ENCODE measurements at places on chromosomes 7 and 10.

- no peak for DNase-seq
Measured at GRCh38 chr10:79335470-79336235, 11.6 kb upstream of the PPIF start.

DNA sequence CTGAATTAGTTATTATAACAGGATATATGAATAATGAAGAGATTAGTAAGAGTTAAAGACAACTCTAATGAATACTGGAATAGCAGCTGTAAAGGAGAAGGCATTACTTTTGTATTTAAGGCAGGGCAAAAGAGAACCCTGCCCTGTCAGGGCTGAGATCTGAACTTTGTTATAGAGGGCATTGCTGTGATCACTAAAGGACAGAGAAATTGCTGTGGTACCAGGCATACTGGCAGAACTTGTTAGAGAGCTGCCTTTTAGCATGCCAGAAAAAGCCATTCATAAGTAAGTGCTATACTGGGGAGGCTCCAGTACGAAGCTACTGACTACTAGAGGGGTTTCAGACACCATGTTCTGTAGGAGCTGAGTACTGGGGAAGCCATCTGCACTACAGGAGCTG lies 481.8 kb downstream of the SEMA3D start:
- DNase-seq, result no peak

DNA sequence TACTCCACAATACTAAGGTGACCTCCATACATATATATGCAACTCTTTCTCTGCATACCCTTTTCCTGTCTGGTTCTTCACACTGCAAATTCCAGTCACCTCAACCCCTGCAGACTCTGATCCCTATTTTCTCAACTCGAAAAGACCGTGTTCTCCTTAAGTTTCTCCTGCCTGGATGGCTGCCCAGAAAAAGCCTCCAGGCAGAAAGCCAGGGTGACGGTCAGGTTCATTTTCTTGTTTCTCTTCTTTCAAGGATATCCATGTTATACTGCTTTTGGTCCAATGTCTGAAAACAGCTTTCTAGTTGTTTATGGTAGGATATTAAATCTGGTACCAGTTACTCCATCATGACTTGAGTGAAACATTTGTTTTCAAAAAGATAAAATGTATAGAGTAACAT lies 267.8 kb upstream of the MYO3A start:
- DNase-seq, result no peak

GRCh38 chr10:119211625-119212441 lies 4.5 kb downstream of the GRK5 start:
- DNase-seq, result no peak

DNA sequence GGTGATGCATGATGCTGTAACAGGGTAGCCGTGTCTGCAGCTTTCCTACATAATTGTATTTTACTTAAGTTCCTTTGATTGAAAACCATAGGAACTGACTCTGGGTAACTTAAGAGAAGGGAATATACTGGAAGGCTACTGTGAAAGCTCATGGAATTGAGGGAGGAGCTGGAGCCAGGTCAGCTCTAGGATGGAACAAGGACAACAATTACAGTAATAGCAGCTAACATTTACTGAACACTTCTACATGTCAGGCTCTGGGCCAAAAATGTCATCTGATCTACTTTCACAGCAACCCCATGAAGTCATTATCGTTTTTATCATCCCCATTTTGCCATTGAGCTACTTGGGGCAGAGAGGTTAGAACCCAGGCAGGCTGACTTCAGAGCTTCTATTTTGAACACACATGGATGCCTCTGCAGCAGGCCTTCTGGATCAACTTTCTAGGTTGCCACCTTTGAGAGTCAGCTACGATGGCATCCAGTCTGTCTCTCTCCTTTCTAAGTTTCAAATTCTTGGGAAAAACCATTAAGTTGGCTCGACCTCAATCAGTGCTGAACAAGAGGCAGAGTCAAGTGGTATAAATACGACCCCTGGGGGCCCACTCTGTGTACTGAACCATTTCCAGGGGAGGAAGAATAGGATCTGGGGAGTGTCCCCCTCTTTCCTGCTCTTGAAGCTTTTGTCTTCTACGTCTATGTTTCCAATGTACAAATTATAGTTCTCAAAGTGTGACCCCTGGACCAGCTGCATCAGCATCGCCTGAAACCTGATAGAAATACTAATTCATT lies 272.3 kb upstream of the PLPP4 start:
- DNase-seq, result no peak

GRCh38 chr10:122473116-122473515 lies 11.8 kb downstream of the HTRA1 start:
- DNase-seq, result no peak

DNA sequence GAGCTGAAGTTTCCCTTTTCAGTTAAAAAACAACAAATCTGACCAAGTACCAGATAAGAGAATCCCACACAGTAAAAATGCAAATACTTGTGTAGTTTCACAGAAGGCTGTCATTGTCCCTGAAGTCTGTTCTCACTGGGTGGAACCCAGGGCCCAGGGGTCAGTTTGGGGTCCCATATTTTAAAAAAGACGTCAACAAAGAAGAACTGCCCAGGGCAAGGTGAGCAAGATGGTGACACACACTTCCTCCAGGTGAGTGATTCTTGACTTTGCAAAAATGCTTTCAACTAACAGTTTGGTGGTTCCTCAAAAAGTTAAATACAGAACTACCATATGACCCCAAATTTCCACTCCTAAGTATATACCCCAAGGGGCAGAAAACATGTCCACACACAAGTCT lies 36.8 kb downstream of the PDIA4 start:
- DNase-seq, result no peak

GRCh38 chr7:128836729-128837348 lies 6.6 kb downstream of the FLNC start:
- no peak for DNase-seq

DNA sequence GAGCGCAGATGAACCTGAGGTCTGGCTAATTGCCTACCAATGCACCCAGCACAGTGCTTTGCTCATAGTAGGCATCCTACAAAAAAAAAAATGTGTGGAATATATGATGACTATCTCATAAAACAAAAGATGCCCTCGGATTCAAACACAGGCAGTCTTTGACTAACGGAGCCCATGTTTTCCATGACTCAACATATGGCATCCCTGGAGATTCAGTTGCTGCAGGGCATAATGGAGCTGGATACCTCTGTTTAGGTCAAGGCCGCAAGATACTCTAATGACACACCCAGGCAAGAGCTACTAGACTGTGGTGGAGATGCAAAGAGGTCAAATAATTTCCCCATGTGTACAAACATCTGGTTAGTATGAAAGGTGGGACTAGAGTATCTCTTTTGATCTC lies 16.3 kb downstream of the CUBN start:
- DNase-seq, result no peak

DNA sequence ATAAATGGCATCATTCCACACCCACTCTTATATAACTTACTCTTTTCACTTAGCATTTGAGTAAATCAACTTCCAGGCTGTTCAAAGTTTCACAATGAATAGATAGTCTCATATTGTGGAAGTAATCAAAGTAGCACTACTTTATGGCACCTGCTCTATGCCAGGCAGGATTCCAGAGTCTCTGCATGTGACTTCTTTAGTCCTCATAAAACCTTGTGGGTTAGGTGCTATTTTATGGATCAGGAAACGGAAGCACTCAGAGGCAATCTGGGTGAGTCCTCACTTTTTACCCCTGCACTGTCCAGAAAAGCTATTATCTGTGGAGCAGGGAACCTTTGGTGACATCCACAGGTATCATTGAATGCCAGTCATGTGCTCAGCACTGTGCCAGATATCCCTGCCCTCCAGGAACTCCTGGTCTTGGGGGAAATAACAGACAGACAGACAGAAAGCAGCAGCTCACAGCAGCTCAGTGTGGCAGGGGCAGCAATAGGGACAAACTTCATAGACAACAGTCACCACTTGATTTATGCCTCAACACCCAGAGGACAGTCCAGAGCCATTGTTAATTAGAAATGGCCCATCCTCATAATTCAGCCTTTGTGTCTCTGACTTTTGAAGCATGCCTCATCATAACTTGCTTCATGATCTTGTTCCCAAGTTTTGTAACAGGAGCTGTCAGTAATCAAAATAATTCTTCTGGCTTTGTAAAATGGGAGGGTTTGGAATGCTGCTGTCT lies 160.6 kb downstream of the SEC23IP start:
- no peak for DNase-seq

DNA sequence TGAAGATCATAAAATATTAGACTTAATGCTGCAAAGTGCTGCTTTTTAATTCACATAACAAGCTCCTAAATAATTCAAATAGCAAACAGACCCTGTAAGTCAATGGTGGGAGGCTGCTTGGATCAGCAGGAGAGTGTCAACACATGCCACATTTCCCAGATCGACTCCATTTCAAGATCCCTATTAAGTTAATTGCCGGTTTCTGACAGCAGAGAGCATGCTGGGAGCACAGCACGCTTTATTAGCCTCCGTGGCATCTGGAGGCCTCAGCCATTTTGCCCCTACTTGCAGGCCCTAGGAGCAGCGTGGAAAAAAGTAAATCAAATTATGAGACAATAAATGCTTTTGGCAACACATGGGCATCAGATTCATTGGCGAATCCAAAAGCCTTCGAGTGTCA lies 201.0 kb downstream of the EMX2 start:
- DNase-seq, result no peak

- no peak for DNase-seq
Measured at GRCh38 chr10:7424315-7424714, 13.5 kb upstream of the SFMBT2 start.

GRCh38 chr10:110356628-110357245 lies 52.0 kb upstream of the SMNDC1 start:
- DNase-seq, result no peak

DNA sequence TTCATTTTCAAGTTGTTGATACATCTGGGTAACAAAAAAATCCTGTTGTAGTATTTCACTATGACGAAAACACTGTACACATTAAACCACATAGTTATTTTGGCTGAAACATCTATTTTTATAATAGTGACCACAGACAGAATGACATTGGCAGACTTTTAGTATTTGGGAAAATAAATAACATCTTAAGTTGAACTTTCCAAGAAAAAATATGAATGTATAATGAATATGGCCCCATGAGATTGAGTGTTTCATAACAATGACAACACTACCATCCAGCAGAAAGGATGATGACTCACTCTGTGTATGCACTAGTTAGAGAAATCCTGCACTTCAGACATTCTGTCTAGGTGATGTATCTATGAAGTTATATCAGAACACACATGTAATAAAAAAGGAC lies 118.1 kb downstream of the SEMA3D start:
- no peak for DNase-seq

GRCh38 chr10:122882766-122883165 lies 3.4 kb upstream of the FAM24B start:
- DNase-seq, result no peak

- no peak for DNase-seq
Measured at GRCh38 chr7:7249814-7250213, 67.5 kb downstream of the C1GALT1 start.

Measured in NCI-H1436 treated with DMSO at 0.1 percent for 48 hours (cell line).